ENCODE measurements at places on chromosomes 16 and 17.

DNA sequence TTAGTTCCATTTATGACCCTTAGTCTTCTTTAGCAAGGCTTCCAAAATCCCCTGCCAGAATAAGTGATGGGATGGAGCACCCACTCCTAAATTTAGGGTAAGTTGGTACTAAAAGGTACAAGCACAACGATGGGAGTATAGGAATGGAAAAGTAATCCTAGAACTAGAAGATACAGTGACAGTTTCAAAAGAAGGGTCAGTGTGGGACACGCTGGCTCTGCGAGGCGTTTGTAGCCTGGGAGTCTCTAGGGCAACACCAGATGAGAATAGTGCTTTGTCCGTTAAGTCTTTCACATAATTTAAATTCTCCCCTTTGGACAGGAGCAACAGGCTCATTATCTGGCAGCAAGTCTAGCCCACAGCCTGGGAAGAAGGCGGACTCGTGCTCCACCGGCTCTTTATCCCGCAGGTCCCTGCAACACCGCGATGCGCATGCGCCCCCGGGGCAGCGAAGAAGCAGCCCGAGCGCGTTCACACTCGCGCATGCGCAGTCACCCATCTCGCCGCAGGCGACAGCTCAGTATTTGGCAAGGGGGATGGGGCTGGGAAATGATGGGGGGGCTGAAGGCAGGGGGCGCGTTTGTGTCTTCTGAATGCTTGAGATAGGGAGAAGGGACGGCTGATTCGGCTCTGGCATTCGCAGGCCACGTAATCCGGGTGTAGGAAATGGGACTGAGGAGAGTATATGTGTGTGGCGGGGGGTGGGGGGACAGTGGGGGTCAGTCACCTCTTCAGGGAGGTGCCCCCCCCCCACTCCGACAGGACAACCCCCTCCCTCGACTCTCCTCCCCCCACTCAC, 564 bp downstream of the SPOP start:
- DNase-seq: peak; percentile 97

DNA sequence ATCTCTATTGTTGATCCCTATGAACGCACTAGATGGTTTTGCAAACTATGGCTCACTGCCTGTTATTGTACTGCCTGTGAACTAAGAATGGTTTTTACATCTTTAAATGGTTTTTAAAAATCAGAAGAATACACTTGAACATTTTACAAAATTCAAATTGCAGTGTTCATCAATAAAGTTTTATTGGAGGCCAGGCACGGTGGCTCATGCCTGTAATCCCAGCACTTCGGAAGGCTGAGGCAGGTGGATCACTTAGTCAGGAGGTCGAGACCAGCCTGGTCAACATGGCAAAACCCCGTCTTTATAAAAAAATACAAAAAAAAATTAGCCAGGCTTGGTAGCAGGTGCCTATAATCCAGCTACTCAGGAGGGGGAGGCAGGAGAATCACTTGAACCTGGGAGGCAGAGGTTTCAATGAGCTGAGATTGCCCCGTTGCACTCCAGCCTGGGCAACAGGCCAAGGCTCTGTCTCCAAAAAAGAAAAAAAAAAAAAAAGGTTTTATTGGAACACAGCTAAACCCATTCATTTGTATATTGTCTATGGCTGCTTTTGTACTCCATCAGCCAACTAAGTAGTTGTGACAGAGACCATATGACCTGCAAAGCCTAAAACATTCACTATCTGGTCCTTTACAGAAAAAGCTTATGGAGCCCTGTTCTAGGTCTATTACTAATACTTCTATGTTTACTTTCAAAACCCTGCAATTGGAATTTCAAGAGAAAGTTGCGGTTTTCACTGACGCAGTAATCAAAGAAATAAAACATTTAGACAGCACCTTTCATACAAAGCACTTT, 18.9 kb downstream of the IKZF3 start:
- DNase-seq: no peak

DNA sequence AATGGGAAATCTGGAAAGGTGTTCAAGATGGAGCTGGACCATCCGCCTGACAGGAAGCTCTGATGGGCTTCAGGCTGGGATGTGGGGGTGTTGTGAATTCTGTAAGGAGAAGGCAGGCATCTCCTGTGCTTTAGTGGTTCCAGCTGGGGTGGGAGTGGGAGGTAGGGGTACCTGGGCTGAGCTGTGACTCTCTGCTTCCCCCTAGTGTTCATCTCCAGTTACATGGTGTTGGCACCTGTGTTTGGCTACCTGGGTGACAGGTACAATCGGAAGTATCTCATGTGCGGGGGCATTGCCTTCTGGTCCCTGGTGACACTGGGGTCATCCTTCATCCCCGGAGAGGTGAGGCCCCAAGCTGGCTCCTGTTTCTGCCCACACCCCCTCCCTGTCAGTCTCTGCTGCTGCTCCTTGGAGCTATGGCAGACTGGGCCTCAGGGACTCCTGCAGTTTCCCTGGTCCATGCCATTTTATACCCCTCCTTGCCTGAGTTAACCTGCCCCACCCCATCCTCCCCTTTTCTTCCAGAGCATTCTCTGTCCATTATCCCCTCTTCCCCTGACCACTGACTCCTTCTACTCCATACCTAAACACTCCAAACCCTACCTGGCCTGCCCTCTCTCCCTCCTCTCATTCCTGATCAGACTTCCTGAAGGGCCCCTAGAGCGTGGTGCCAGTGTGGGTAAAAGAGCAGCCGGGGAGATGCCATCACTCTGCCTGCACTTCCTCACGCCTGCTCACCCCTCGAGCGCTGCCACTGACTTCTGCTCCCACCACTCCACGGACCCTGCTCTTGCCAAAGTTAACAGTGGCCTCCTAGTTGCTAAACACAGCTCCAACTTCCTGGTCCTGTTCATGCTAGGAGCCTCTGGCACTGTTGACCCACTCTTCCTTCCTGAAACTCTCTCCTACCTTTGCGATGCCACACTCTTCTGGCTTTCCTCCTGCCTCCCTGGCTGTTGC, 3.4 kb downstream of the SPNS1 start:
- no peak for DNase-seq

- DNase-seq: no peak
Measured at GRCh38 chr16:77551357-77551756, 116.5 kb upstream of the ADAMTS18 start.

GRCh38 chr16:4314532-4315185, 1.2 kb upstream of the GLIS2 start:
- peak; percentile 68 for DNase-seq

GRCh38 chr17:73769479-73769878, 125.2 kb upstream of the SDK2 start:
- DNase-seq: peak; percentile 64

DNA sequence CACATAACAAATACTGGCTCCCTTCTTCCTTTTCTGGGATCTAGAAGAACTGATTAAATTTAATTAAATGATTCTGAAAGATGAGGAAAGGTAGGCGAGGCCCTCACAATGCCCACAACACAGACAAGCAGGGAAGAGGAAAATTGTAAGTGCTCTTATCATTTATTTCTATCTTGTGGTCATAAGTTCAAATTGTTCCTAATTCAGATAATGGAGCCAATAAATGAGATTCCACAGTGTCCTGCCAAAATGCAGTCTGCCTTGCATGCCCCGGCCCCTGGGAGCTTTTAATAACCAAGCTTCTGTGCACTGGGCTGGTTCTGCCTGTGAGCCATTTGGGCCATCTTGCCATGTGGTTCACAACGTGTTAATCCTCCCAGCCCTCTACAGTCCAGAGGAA, 97.0 kb downstream of the CMC2 start:
- peak; percentile 53 for DNase-seq

DNA sequence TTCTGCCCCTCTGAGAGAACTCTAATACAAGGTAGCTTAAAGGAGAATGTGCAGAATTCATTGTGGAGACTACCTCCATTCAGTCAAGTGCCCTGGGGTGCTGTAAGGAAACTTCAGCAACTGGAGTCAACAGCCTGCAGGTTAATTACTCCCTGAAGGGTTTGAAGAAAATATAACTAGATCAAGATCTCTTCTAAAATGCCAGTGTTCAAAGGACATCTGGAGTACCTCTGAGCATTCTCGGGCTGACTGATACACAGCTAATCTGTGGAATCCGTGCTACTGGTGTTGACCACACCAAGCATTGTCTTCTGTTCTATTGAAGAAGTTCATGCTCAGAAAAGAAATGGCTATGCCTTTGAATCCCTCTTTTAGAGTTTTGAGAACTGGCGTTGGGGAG, 11.5 kb upstream of the ATXN1L start:
- DNase-seq: no peak

DNA sequence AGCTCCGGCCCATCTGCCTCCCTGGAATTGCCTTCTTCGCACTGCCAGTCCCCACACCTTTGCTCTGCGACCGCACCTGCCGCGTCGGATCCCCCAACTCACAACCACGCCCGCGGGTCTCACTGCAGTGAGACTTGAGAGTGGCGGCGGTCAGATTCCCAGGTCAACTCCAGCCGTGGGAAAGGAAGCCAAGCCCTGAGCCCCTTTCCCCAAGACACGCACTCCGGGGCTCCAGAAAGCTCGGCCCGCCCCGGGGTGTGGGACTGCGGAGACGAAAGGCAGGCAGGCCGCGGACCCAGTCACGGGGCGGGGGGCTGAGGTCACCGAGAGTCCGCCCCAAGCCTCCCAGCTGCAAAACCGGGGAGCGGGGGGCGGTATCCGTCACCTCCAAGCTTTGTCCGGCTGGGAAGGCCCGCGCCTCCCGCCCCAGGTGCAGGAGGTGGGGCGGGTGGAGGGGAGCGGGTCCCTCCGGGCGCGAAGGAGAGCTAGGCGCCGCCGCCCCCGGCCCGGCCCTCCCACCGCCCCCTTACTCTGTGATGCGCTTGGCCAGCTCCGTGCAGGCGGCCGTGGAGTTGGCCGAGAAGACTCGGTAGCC, 615 bp downstream of the PRPSAP1 start:
- DNase-seq: peak; percentile 89

- DNase-seq: no peak
Measured at GRCh38 chr17:46732160-46732559, 86.3 kb downstream of the WNT3 start.

GRCh38 chr17:7523033-7523432, 25.8 kb upstream of the TNFSF12 start:
- DNase-seq: no peak

DNA sequence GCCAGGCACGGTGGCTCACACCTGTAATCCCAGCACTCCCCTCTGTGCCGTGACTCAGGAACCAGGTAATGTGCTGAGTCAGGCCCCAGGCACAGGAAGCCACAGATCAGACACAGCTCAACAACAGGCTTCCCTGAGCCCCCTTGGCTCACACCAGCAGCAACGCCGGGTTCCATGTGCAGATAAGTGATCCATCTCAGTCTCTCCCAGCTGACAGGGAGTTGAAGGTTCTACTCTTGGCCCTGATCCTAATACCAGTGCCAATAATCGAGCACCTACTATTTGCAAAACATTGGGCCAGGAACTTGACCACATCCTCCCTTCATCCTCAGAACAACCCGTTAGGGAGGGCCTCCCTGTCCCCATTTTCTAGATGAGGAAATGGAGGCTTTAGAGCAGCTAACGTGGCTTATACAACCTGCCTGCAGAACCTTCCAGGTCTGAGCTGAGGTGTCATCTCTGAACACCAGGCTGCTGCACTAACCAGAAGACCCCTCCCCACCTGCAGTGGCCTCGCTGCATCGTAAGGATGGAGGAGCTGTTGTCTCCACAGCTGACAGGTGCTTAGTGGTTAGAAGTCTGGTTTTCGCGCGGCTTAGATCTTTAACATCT, 64.8 kb upstream of the AMZ2 start:
- no peak for DNase-seq

GRCh38 chr17:31746884-31747495, 112.1 kb downstream of the COPRS start:
- DNase-seq: no peak

- no peak for DNase-seq
Measured at GRCh38 chr16:2840914-2841313, 10.8 kb downstream of the ZG16B start.

DNA sequence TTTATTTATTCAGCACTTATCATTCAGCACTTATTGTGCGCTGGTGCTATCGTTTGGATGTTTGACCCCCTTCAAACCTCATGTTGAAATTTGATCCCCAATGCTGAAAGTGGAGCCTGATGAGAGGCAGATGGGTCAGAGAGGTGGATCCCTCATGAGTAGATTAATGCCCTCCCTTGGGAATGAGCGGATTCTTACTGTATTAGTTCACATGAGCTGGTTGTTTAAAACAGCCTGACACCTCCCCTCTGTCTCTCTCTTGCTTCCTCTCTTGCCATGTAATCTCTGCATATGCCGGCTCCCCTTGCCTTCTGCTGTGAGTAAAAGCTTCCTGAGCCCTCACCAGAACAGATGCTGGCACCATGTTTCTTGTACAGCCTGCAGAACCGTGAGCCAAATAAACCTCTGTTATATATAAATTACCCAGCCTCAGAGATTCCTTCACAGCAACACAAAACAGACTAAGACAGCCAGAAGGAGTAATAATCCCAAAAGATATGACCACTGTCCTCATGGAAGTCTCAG, 111.1 kb downstream of the CACNG3 start:
- DNase-seq: no peak

- peak; percentile 74 for DNase-seq
Measured at GRCh38 chr17:6455321-6455705, 11.1 kb downstream of the PIMREG start.

GRCh38 chr17:81035521-81036196, 708 bp downstream of the BAIAP2 start:
- no peak for DNase-seq

DNA sequence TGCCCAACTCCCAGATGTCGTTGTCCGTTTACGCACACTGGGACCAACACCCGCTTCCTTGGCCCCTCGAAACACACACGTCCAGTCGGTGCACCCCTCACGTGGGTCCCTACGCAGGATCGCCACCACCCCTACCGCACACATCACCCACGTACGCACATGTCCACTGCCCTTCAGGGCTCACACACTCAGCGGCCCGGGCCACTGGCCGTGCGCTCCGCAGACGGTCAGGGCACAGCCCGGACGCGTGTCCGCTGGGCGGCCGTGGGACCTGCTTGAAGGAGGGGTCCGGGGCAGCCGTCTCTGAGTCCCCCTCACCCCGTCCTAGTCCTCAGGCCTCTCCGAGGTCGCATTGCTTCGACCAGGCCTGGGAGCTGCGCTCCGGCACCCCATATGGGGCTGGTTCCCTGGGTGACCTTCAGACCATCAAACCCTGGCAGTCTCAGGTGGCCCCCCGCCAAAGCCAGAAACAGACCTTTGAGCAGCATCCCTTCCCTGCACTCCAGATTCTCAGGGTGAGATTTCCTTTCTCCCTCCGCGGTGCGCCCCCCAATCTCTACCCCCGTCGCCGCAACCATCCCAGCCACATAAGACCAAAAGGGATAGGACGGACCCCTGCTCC, 914 bp upstream of the GPRC5B start:
- DNase-seq: no peak

DNA sequence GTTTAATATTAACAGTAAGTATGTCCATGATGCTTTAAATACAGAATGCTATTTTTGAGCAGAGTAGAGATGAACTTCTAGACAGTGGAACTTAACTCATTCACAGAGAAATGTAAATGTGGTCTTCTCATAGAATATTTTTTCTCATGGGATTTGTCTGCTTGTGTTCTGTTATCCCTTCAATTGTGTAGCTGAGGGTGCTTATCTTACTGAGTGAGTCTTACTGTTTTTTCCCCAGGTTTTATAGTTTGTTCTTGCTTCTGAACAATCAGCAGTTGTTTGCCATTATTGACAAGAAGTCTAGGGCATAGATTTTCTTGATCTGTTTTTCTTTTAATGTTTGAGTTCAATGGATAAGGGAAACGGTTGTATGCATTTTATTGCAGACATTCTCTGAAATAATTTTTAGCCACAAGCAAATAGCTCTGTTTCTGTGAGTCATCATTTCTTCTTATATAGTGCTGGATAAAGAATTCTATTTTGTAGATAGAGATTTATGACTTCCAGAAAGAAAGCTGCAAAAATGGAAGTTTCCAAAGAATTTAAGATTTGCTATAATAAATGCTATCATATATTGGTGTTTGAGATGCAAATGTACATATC, 60.5 kb downstream of the NF1 start:
- DNase-seq: no peak
